ENCODE measurements at places on chromosomes 4 and X.
A peak's percentile ranks its signal among the peaks of the same experiment; 100 is the strongest.

DNA sequence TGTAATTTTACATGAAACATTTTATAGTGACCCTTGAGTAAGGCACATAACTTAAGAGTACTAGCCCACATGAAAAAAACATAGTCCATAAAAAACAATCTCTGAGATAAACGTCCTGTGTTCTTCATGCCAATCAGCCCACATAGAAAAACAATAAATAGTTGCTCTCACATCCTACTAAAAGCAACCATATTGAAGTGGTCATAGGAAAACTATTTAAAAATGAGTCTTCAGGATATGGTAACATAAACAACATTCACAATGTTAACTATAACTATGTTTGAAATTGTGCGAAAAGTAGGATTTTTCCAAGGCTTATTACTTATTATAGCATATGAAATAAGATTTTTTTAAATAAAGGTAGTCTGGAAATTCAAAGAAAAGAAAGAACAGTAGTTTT is 77.1 kb upstream of the EPHA5 start:
- DNase-seq = no peak

- no peak for DNase-seq
Measured at GRCh38 chr4:20341134-20341738, 89.5 kb downstream of the SLIT2 start.

DNA sequence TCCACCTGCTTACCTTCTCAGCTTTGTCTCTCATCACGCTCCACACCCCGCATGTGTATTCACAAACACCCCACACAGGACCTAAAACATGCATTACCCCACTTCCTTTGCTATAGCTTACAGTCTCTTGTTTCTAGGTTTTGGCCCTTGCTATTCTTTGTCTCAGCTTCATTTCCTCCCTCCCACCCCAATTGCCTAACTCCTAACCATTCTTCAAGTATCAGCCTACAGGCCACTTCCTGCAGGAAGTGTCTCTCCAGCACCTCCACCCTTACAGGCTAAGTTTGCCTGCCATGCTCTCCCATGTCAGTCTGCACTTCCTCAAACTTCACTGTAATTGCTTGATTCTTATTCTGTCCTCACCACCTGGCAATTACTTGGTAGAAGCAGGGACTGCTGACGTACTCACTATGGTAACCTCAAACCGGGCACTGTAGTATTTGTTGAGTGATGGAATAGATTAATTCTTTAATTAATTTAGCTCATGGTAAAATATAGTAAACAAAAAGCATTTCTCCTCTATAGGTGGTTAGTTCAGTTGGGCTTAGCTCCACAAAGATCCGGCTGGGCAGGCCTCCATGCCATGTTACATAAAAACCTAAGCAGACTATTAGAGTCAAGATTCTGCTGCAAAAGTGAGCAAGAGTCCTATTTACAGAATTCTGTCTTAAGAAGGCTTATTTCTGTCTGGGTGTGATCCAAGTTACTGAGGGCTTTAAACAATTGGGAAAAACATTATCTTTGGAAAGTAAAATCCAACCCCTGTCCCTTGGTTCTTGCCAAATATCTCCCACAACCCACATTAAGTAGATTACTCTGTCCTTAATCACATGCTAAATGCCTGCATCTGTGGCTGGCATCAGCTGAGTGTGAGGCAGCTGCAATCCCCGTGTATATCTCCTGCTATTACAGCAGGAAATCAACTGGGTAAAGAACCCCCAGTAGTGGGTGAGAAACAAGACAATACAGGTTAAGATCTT is 124.7 kb upstream of the CPEB2 start:
- peak; percentile 99 for DNase-seq

DNA sequence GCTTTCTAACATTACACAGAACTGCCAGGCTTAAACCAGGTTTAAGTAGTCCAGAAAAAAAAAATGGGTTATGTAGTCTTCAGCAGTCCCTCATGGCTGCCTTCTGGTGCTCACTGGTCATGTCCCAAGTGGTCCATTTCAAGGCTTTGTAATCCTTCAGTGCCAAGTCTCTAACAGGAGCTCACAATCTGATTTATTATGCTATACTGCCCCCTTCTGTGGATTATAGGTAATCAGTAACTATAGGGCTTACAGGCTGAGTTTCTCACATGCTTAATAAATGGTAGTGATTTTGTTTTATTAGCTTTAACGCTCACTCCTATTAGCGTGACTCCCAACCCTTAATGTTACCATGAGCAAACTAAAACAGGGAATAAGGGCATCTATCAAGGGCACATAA is 92.5 kb upstream of the EDA2R start:
- DNase-seq = peak; percentile 61

GRCh38 chr4:74297539-74297938 is 10.7 kb upstream of the EPGN start:
- no peak for DNase-seq

DNA sequence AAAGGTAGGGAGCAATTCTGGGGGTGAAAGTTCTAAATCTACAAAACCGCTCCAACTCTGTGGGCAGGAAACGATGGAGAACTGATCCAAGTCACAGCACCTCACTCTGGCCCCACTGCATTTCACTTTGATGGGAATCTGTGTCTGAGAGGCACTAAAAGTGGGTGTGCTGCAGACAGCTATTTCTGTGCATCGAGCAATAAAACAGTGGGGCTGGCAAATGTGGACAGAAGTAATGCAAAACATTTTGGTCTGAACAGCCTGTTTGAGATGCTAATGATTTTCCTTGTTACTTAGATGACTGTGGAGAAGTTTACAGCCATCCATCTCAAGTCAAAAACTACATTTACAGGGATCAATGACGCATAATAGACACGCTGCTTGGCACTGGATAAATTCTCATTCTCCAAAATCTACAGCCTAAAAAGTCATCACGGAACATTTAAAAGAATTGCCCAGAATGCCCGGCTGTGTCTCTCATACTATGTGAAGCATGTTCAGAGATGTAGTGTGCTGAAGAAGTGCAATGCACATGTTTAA is 1671.6 kb upstream of the TENM3 start:
- DNase-seq = no peak

- DNase-seq = no peak
Measured at GRCh38 chr4:143617994-143618679, 82.3 kb downstream of the FREM3 start.

DNA sequence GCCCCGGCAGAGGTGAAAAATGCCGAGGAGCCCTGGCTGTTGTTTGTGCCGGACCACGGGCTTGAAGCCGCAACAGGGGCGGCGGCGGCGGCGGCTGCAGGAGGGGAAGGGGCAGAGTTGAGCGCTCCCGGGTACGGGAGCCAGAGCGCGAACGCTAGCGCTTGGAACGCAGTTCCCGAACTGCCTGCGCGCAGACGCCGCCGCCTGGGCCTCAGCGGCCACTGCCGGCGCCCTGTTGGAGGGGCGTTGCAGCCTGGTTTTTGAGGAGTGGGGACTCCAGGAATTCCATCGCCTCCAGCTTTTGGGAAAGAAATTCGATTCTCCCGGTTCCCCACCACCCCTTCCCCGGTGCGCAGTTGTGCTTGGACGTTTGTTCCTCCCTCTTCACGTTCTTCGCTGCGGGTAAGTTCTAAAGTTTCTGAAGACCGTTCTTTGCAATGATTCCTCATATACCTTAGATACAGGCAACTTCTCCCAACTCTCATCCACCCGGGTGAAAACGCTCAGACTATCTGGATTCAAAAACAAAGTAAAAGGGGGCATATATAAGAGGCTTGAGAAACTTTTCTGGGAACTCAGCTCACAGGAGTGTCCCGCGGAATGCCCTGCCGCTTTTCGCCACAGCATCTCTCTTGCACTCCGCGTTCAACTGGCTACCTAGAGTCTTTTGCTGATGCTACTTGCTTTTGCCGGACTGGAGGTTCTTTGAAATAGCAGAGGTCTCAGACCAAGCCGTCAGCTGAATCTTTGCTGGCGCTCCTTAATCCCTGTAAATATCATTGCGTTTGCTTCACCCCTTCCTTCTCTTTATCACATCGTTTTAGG is 1.0 kb downstream of the FAT4 start:
- peak; percentile 65 for DNase-seq

DNA sequence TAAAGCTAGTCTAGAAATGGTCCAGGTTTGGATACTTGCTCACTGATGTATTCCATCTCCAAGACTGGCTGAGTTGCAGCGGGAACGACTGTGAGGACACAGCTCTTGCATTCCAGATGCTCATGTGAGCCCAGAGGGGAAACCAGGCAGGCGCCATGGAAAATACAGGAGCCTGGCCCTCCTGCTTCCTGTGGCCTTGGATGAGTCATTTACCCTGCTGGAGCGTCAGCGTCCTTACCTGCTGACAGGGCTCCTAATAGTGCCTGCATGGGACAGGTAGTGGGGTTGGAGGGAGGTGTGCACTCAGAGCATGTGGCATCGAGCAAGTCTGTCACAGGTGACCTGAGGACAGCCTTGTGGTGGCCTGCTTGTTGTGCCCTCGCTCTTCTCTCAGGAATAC is 69.4 kb downstream of the NSG1 start:
- DNase-seq = no peak

DNA sequence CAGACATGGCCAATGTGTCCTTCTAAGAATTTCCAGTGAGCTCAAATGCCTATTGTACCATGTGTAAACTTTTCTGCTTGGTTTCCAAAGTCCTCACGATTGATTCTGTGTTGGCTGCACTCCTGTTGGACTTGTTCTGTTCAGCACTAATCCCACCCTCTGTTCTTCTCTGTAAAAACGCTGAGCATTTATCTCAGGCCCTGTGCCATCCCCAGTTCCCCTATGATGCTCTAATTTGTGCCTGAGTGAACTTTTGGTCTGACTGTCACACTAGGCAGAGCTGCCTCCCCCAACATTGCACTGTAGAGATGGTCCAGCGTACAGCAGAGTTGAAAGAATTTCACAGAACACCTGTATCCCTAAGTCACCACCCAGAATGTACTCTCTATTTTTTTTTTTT is 76.1 kb upstream of the STS start:
- no peak for DNase-seq

GRCh38 chrX:138777230-138777629 is 65.7 kb upstream of the FGF13 start:
- DNase-seq = no peak

DNA sequence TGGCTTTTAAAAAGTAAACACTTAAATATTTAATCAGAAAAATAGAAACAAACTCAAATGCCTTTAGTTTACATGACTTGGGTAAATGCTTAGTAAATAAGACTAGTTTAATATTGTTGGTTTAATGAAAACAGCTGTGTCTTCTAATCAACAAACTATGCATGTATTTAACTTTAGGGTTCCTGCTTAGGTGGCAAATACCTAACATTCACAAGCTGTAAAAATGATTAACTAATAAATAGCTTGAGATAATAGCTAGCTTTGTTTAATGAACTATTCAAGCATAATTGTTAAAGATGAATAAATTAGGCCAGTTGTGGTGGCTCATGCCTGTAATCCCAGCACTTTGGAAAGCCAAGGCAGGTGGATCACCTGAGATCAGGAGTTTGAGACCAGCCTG is 30.0 kb upstream of the USP46 start:
- no peak for DNase-seq

GRCh38 chr4:76879731-76880364 is 18.1 kb downstream of the SOWAHB start:
- DNase-seq = no peak

DNA sequence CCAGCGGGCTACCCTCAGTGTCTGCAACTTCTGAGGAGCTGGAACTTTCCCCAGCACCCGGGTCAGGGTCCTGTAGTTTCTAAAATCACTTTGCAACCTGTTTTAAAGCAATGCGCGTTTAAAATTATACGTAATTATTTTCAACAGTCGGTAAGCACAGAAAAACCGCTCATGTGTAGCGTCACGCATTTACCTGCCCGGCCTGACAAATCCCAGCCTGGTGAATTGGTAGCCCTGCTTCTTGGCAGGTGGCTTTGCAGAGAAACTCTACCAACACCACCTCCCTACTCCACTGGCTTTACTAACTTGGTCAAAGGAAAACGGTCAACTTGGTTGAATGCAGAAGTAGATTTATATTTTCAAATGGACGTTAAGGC is 640 bp downstream of the BANK1 start:
- DNase-seq = peak; percentile 17

GRCh38 chr4:39083164-39083563 is 21.1 kb downstream of the KLHL5 start:
- DNase-seq = no peak

DNA sequence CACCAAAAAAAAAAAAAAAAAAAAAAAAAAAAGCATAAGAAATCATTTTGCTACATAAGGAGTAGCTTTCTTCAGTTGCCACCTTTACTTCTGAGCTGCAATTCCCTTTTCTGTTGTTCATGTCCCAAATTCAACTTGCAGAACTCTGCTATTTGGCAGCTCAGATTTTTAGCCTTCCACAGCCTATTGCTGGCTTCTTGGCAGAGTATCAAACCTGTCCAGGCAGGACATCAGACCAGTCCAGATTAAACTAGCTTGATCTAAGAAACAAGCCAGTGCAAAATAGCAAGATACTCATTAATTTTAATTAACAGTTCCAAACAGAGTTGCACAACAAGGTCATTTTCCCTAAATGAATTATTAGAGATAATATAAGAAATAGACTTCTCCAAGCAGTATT is 123.6 kb upstream of the NR3C2 start:
- DNase-seq = no peak

- no peak for DNase-seq
Measured at GRCh38 chr4:25171201-25171865, 11.1 kb upstream of the SEPSECS start.

- DNase-seq = no peak
Measured at GRCh38 chr4:183828125-183828524, 77.0 kb upstream of the STOX2 start.

DNA sequence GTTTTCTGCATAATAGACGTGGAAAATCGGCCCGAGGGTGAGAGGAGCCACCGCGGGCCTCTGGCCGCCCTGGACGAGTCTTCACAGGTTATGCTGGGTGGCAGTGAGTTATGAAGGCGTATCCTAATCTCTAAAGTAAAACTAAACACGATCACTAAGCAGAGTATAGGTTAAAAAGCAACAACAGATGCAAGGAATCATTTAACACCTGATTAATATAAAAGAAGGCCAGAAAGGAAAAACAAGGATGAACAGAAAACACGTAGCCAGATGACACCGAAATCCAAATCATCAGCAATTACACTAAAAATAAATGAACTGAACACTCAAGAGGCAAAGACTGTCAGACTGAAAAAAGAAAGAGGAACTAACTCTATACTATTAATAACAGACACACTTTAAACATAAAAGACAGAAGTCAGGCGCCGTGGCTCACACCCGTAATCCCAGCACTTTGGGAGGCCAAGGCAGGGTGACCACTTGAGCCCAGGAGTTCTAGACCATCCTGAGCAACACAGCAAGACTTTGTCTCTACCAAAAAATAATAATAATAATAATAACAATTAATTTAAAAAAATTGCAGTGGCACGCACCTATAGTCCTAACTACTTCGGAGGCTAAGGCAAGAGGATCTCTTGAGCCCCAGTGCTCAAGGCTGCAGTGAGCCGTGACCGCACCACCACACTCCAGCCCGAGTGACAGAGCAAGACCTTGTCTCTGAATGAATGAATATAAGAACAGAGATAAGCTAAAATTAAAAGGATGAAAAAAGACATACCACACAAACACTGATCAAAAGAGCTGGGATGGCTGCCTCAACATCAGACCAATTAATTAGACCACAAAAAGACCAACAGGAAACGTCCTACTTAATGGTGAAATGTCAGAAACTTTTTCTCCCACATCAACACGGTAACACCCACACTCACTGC is 30.0 kb downstream of the CTBP1 start:
- DNase-seq = peak; percentile 86

Measured in Kasumi-1 (cell line).